Activated T-cell treated with anti-CD3 and anti-CD28 coated beads for 24 hours (primary cell): ENCODE measurements at places on chromosomes 11 and 22.

GRCh38 chr11:131240421-131240820 lies 130.0 kb upstream of the NTM start:
- DNase-seq, result no peak

DNA sequence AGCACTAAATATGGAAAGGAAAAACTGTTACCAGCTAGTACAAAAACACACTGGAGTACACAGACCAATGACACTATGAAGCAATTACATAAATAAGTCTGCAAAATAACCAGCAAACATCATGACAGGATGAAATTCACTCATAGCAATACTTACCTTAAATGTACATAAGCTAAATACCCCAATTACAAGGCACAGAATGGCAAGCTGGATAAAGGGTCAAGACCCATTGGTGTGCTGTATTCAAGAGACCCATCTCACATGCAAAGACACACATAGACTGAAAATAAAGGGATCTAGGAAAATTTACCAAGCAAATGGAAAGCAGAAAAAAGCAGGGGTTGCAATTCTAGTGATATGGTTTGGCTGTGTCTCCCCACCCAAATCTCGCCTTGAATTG lies 44.0 kb upstream of the CALCA start:
- no peak for DNase-seq

DNA sequence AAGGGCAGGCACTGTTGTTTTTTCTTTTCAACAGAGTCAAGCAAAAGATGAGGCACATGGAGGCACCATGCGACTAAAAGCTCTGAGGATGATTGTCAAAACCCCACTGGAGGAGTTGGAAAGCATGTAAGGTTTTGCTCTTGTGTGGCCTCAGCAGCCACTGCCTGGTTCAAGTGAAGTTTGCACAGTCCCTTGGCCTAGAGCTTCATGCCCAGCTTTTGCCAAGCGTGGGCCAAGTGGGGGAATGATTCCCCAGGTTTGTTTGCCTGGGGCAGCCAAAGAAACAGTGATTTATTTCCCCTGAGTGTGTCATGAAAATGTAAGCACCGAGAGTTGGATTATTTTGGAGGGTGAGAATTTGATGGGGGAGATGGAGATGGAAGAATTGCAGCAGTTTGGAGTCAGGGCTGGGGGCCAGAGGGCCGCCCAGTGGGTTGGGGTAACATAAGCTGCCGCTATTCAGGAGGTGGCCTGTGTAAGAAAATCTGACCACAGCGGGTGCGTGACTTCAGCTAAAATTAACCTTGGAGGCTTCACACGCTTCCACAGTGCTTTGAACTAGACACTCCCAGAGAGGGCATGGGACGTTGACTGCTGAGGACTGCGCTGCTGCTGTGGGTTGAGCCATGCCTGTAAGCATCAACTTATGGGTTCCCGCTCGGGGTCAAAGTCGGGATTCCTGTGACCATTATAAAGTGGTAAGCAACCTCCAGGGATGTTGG lies 100.7 kb downstream of the NAV2 start:
- DNase-seq, result no peak

- DNase-seq, result no peak
Measured at GRCh38 chr11:11520231-11521015, 101.4 kb downstream of the GALNT18 start.

GRCh38 chr22:39512026-39512425 lies 8.3 kb upstream of the ATF4 start:
- no peak for DNase-seq

- no peak for DNase-seq
Measured at GRCh38 chr11:58576887-58577471, 1.3 kb upstream of the LPXN start.

- DNase-seq, result no peak
Measured at GRCh38 chr22:47784367-47784983, 1022.0 kb downstream of the TBC1D22A start.

DNA sequence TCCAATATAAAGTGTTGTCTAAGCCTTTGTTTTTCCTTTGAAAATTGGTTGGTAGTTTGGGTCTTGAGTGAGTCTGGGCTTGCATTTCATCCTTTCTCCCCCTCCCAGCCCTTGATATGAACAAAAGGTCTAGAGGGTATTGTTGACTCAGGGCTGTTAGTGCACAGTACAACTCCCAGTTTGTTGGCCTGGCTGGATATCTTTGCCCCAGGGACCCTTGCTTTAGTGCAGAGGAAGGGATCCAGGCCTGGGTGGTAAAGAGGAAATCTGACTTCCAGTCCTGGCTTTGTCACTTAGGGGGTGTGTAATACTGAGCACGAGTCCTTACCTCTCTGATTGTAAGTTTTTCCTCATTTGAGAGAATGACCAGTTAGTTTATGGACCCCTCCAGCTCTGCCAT lies 330.4 kb downstream of the TMEM135 start:
- no peak for DNase-seq
